Skeletal muscle tissue (tissue), 5 donors: ENCODE measurements at places on chromosomes 5 and 9. TPM values are rescaled to one million over a fixed set of nuclear protein-coding genes. Genes with fewer than 3 reads are reported as not detected.

The SLC46A2 gene
- under 0.01 TPM for total RNA-seq

The ZFP37 gene
- total RNA-seq = 3.1 TPM

The TLR4 gene
- total RNA-seq = 8.9 TPM

The SLC6A18 gene
- total RNA-seq = not detected

The SH3TC2 gene
- total RNA-seq = 5.7 TPM

The TNC gene
- 30.8 TPM for total RNA-seq

The GLIPR2 gene
- 69.4 TPM for total RNA-seq

The UAP1L1 gene
- total RNA-seq = 1.0 TPM

The FCN1 gene
- total RNA-seq = 5.2 TPM

The NUTM2G gene
- not detected for total RNA-seq

The BRINP1 gene
- total RNA-seq = under 0.01 TPM

The PAX5 gene
- total RNA-seq = not detected

The GNAQ gene
- 16.2 TPM for total RNA-seq

The RBM27 gene
- total RNA-seq = 25.1 TPM

The ANKHD1 gene
- 85.1 TPM for total RNA-seq

The ABLIM3 gene
- total RNA-seq = 15.1 TPM

The PCDHB8 gene
- 1.6 TPM for total RNA-seq

The NEUROG1 gene
- total RNA-seq = not detected

The GABRP gene
- under 0.01 TPM for total RNA-seq

The PTGDS gene
- 4.2 TPM for total RNA-seq

The KIF27 gene
- 6.3 TPM for total RNA-seq

The GMCL2 gene
- total RNA-seq = not detected

The MARCHF3 gene
- 18.8 TPM for total RNA-seq

The ZNF608 gene
- total RNA-seq = 31.3 TPM

The C7 gene
- total RNA-seq = 15.1 TPM

The RETREG1 gene
- 61.1 TPM for total RNA-seq

The AQP3 gene
- total RNA-seq = 6.8 TPM

The ARL14EPL gene
- total RNA-seq = not detected

The NXNL2 gene
- 0.52 TPM for total RNA-seq

The TMED7 gene
- total RNA-seq = 50.1 TPM

The CCL19 gene
- not detected for total RNA-seq

The LMBRD2 gene
- total RNA-seq = 13.0 TPM

The PAEP gene
- not detected for total RNA-seq

The SLC36A1 gene
- total RNA-seq = 8.9 TPM

The PFN3 gene
- not detected for total RNA-seq

The GOLPH3 gene
- 50.6 TPM for total RNA-seq

The INSL4 gene
- total RNA-seq = not detected

The DNAJB5 gene
- 14.1 TPM for total RNA-seq

The IFNA2 gene
- total RNA-seq = not detected
